ENCODE measurements at places on chromosomes 13 and 19.

GRCh38 chr19:17060802-17061201, 14.4 kb downstream of the HAUS8 start:
- no peak for DNase-seq

DNA sequence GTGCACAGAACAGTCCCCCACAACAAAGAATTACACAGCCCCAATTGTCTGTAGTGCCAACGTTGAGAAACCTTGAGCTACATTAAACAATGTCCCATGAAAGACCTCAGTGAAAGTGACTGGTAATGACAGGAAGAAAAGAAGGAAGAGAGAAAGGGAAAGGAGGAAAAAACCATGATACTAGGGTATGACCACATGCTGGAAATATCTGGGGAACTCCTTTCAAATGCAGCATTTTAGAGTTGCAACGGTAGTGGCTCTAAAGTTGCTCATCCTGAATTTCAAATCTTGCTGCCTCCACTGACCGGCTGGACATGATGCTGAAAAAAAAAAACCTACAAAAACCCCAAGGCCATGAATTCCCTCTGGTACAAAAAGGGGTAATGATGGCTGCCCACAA, 26.5 kb downstream of the FPR3 start:
- DNase-seq: no peak

- no peak for DNase-seq
Measured at GRCh38 chr19:17026706-17027534, at the start of gene CPAMD8. CPAMD8 (minus strand) TSS chr19:17026810; CDS start chr19:17026642, 168 bp downstream.

DNA sequence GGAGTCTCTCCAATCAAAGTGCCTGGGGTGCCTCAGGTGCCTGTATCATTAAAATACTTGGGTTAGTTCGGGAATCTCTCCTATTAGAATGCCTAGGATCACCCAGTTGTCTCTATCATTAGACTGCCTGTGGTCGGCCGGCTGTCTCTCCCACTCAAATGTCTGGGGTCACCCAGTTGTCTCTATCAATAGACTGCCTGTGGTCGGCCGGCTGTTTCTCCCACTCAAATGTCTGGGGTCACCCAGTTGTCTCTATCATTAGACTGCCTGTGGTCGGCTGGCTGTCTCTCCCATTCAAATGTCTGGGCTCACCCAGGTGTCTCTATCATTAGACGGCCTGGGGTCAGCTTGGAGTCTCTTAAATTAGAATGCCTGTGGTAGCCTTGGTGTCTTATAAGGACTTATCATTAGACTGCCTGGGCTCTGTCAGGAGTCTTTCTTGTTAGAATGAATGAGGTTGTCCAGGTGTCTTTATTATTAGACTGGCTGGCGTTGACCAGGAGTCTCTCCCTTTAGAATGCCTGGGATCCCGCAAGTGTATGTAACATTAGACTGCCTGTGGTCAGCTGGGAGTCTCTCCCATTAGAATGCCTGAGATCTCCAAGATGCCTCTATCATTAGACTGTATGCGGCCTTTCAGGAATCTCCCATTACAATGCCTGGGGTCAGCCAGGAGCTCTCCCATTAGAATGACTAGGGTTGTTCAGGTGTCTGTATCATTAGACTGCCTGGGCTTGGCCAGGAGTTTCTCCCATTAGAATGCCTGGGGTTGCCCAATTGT, 1555.5 kb downstream of the UQCRFS1 start:
- DNase-seq: no peak

- peak; percentile 77 for DNase-seq
Measured at GRCh38 chr19:2602391-2603181, 99.9 kb downstream of the GNG7 start.

DNA sequence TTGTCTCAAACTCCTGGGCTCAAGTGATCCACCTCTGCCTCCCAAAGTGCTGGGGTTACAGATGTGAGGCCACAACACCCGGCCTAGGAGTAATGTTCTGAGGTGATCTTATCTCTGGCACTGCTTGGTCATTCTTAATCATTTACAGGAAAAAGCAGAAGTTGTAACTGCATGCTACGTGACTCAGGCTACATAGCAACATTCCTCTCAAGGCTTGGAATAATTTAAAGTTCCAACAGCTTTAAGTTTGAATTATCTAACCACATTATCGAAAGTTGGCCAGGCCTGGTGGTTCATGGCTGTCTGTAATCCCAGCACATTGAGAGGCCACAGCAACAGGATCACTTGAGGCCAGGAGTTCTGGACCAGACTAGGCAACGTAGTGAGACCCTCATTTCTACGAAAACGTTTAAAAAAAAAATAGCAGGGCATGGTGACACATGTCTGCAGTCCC, 3.9 kb upstream of the B9D2 start:
- DNase-seq: no peak

DNA sequence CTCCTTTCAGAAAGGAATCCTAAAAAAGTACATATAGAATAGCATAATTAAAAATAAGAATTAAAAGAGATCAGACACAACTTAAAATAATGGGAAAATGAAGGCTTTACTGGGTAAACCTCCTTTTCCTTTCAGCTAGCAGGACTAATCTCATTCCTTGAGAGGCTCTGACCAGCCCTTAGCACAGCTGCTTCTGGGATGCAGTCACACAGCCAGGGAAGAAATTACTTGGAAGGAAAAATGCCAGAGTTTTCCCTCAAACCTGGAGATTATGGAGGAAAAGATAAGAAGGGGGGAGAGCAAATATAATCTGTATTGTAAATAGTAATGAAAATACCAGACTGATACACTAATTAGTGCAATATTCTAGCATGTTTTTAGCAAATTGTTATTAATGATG, 91.8 kb downstream of the LRCH1 start:
- DNase-seq: no peak

DNA sequence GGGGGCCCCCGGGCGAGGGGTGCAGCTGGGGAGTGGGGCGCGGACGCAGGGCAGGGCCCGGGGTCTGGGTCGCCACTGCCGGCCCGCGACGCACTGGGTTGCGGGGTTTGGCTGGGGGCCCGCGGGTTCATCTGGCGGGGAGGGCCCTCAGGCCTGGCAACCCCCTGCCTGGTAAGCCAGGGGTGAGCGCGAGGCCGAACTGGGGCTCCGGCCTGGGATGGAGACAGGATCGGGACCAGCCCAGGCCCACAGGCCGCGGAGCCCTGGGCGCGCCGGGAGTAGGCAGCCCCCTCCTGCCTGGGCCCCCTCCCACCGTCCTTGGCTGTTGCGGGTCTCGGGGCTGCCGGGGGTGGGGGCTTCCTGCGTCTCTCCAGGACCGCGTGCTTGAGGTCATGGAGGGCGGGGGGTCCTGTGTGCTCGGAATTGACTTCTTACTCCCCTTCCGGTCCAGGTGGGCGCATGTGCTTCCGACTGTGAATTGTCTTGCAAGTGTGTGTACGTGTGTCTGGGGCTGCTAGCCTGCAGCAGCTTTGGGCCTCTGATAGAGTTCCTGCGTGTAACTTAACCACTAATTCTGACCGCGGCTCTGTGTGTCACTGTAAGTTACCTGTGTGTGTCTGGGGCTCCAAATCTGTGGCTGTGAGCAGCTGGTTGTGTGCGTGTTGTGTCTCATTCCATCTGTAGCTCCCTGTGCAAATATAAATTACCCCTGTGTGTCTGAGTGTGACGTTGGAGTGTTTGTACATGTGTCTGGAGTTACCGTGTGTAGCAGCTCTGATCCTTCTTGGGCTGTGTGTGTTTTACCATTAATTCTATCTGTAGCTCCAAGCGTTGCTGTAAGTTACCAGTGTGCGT, 751 bp downstream of the GRAMD1A start:
- peak; percentile 16 for DNase-seq

DNA sequence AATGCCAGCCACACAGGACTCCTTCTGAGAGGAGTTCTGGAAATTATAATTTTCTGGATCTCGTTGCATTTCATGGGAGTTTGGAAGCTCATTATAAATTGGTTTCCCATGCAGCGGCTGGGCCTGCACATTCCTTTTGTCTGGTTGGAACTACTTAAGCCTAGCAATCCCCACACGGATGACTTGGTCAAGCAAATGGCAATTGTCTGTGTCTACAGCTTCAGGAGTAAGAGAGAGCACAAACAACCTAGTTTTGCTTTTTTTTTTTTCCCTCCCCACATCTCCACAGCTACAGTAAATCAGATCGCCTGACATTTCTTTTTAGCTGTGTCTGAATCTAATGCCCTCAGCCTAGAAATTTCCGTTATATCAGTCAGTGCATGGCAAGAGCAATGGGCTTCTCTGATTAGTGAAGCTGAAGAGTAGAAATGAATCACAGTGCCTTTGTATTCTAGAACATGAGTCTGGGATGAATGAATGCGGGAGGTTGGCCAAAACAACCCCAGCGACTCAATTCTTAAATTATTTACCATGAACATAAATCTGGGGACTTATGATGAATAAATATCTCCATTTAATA, 15.1 kb downstream of the PCDH8 start:
- no peak for DNase-seq

GRCh38 chr19:20078581-20079031, 806 bp downstream of the ZNF90 start:
- no peak for DNase-seq

DNA sequence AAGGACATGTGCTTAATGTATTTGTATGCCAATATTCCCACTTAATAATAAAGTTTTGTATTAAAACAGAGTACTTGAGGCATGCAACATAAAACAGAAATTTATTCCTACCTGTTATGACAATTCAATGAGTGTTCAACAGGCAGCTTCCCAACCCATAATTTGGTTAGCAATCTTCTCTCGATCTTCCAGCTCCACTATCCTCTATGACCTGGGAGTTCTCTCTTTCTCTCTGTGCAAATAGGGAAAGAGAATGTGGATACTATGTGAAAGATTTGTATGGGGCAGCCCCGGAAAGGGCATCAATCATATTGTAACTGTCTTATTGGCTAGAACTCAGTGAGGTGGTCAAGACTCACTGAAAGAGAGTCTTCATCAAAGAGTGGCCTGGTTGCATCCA, 644.9 kb upstream of the PCDH20 start:
- DNase-seq: no peak

- DNase-seq: no peak
Measured at GRCh38 chr13:102484329-102484728, 82.5 kb upstream of the FGF14 start.

DNA sequence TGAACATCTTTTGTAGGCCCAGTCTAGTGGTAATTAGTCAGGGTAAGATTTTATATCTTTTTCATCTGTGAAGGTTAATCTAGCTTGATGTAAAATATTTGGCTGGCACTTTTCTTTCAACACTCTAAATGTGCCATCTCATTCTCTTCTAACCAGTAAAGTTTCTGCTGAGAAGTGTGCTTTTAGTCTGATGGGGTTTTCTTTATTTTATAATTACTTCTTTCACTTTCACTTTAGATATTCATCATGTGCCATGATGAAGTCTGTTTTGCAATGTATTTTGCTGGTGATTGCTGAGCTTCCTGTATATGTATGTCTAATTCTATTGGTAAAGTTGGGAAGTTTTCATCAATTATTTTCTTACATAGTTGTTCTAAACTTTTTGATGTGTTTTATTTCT, 31.9 kb downstream of the ZNF726 start:
- no peak for DNase-seq

- no peak for DNase-seq
Measured at GRCh38 chr13:23323946-23324709, 109.4 kb downstream of the SACS start.
